ENCODE measurements at places on chromosomes 2 and 18. TPM values are rescaled to one million over a fixed set of nuclear protein-coding genes. Genes with fewer than 3 reads are reported as not detected.

GRCh38 chr2:208791257-208791656, 384.7 kb downstream of the PTH2R start:
- no peak for DNase-seq

DNA sequence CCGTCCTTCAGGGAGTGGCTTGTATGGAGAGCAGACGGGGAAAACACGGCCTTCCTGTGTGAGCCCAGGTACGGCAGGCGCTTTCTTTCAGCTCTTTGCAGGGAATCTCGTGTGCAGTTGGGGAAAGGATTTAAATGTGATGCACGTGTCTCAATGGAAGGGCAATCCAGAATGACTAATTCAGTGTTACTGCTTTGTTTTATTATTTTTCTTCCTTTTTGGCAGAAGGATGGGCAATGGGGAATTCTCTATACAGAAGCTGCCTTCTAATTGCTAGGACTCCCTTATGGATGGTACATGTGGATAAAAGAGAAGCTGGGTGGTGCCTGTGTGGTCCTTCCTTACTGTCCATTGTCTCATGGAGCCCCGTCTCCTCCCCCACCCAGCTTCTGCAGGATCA, 107.4 kb downstream of the WDSUB1 start:
- DNase-seq: no peak

DNA sequence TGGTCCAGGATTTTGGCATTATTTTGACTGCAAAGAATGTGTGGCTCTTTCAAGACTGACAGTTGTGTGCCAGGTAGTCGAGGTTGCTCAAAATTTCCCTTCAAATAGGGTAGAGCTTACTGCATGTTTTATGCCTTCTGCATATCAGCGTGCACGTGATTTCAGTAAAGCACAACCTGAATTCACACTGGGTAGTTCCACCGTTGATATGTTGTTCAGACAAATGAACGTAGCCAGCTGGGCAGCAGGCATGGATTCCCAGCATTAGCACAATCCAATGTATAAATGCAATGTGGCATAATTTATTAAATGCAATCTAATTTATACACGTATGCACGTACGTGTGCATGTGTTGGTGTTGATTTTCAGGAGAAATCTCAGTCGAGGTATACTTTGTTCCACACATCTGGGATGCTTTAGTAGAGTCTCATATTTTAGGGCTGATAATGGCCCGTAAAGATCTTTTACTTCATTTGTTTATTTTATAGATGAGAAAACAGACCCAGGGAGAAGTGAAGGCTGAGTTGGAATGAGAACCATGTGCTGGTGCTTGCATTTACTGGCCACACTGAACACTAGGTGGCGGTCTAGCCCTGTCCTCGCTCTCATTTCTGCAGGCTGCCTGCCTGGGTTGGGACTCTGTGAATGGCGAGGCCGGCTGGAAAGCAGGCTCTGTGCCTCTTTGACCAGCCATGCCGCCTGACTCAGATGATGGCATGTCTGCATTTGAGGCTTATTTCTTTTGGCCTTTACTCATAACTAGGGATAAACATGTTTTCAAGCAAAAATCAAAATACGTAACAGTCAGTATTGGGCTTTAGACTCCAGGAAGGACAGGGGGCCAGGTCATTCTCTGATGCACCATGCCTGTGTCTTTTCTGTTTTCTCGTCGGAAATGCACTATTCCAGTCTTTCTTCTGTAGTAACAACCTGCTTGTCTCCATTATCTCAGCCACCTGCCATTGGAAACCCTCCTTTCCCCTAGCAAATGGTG, 120.4 kb downstream of the RNF144A start:
- peak; percentile 44 for DNase-seq

DNA sequence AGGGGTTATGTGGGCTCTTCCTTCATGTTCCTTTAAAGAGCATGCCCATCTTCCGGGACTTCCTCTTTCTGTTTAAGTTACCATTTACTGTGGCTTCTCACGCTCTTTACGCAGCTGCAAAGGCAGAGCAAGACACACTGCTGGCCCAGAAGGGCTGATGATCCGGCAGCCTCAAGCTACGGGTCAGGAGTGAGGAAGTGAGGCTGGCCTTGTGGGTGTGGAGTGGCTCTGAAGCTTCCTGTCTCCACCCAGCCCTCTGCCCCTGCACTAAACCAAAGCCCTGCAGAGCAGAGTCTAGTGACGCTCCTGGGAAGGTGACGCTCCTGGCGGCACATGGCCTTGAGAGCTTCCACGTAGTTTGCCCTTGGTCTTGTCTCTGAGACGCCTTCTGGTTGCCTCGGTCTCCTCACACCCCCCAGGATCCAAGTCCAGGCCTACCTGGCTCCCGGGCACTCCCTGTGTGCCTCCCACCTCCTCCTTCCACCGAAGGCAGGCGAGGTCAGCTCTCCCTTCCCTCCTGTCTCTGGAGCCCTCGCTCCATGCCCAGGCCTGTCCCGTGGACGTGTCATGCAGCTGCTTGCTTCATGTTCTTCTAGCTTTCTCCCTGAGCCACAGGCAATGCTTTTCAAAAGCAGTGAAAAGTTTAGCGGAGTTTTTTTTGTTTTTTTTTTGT, 50.3 kb downstream of the ARL4C start:
- peak; percentile 75 for DNase-seq

GRCh38 chr2:61562615-61563014, 24.5 kb upstream of the XPO1 start:
- DNase-seq: no peak

- no peak for DNase-seq
Measured at GRCh38 chr2:85674417-85674816, 6.4 kb upstream of the SFTPB start.

The CGREF1 gene
- 0.43 TPM for polyA plus RNA-seq

The CDK15 gene
- polyA plus RNA-seq: 0.18 TPM

The GPAT2 gene
- 3.4 TPM for polyA plus RNA-seq

The PLEKHH2 gene
- 1.1 TPM for polyA plus RNA-seq

The MAB21L4 gene
- polyA plus RNA-seq: 4.9 TPM
